ENCODE measurements at places on chromosomes 1 and 21. TPM values are rescaled to one million over a fixed set of nuclear protein-coding genes. Genes with fewer than 3 reads are reported as not detected.
A peak's percentile ranks its signal among the peaks of the same experiment; 100 is the strongest.

DNA sequence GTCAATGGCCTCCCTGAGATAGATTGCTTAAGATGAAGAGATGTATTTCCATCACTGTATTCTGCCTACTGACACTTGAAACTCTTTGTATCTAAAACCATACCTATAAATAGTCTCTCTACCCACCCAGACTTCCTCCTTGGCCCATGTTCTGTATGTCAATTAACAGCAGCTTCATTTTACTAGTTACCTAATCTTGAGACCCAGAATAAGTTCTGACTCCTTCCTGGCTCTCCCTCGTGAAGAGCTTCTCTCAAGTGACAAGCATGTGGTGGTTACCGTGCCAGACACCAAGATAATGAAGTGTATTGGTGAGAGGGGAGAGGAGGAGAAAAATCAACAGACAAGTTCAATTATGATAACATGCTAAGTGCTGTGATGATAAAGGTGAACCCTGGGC is 128.8 kb upstream of the RAVER2 start:
- no peak for DNase-seq

DNA sequence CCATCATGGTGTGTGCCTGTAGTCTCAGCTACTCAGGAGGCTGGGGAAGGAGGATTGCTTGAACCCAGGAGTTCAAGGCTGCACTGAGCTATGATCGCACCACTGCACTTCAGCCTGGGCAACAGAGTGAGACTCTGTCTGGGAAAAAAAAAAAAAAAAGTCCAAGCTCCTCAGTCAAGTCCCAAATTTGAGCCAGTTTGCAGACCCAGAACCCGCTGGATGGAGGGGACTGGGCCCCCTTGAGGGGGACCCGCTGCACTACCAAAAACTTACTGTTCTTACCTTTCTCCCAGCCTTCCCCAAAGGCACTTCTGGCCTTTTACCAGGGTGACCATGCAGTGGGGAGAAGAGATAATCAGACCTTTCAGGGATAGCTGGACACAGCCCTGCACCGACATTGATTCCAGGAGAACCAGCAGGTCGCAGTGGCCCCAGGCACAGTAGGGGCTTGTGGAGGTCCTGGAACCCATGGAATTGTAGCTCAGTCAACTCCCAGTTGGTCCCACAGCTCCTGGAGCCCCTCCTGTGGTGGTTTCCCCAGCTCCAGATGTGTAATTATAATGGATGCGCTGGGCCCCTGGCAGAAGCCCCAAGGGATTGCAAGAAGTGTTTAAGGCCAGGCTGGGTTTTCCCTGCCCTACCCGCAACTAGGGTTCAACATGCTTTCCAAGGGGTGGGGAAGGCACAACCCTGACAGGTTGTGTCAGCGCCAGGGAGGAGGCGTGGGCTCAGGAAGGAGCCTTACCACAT is 4.1 kb upstream of the WNT9A start:
- DNase-seq: no peak

- no peak for DNase-seq
These were observed 50.4 kb upstream of the FMOD start for GRCh38 chr1:203401199-203401877.

- DNase-seq: no peak
These were observed 18.8 kb downstream of the SLC1A7 start for GRCh38 chr1:53123453-53124140.

- DNase-seq: no peak
These were observed 4.4 kb downstream of the HFM1 start for GRCh38 chr1:91400133-91400725.

DNA sequence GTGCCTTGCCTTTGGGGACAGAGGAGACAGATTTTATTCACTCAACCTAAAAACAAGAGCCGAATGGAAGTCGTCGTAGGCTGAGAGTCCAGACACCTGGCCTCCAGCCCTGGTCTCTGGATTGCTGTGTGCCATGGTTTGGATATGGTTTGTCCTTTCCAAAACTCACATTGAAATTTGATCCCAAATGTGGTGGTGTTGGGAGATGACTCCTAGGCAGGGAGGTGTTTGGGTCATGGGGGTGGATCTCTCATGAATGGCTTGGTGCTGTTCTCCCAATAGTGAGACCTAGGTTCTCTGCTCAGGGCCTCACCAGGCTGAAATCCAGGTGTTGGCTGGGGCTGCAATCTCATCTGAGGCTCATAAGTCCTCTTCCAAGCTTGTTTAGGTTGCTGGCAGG is 75.5 kb downstream of the FOXD2 start:
- DNase-seq: no peak

- DNase-seq: peak; percentile 91
These were observed 440.9 kb downstream of the PRDM2 start for GRCh38 chr1:14140831-14141401.

GRCh38 chr1:107851418-107851817 is 113.6 kb downstream of the VAV3 start:
- DNase-seq: no peak

DNA sequence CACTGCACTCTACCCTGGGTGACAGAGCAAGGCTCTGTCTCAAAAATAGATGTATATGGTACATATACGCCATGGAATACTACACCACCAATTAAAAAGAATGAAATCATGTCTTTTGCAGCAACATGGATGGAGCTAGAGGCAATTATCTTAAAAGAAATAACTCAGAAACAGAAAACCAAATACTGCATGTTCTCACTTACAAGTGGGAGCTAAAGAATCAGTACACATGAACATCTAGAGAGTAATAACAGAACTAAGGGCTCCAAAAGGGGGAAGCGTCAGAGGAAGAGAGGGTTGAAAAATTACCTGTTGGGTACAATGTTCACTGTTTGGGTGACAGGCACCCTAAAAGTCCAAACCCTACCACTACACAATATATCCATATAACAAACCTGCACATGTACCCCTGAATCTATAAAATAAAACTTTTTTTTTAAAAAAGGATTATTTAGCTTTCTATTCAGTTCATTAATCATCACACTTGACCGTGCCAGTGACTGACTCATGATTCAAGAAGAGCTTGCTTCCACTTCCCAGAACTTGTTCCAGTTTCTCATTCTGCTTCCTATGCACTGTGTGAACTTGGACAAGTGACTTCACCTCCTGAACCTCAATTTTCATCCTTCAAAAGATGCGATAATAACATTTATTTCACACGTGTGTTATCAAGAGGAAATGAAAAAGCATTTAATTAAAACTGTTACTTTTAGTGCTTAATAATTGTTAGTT is 109.6 kb downstream of the PLPP3 start:
- no peak for DNase-seq

- DNase-seq: no peak
These were observed at the start of gene GCSAML for GRCh38 chr1:247548769-247549182. Gene GCSAML, plus strand, starts transcription at chr1:247549134. Its CDS starts 58 bp downstream, at chr1:247549192.

Gene UBL4B
- not detected for total RNA-seq
